ENCODE measurements at places on chromosomes 6 and 20. TPM values are rescaled to one million over a fixed set of nuclear protein-coding genes. Genes with fewer than 3 reads are reported as not detected.

DNA sequence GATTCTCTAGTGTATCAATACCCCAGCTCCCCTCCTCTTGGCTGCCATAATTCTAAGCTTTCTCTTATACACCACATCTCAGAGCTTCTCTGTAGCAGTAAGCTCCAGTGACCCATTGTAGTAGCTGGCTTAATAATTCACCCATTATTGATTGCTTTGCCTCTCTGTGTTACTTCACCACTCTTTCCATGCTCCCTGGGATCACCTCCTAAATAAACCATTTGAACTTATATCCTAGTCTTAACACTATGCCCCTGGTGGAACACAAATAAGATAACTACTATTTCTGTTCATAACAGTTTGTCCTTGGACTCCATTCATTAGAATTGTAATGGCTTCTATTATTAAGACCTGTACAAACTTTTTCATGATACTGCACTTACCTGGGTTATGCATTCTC lies 758.9 kb downstream of the KIF16B start:
- H3K27me3 ChIP-seq, result no peaks in the 10 kb centered on the region
- H3K36me3 ChIP-seq, result no peaks in the 10 kb centered on the region
- H3K4me1 ChIP-seq, result no peaks in the 10 kb centered on the region
- DNase-seq, result no peak
- no peak overlapping the region for H3K4me3 ChIP-seq

DNA sequence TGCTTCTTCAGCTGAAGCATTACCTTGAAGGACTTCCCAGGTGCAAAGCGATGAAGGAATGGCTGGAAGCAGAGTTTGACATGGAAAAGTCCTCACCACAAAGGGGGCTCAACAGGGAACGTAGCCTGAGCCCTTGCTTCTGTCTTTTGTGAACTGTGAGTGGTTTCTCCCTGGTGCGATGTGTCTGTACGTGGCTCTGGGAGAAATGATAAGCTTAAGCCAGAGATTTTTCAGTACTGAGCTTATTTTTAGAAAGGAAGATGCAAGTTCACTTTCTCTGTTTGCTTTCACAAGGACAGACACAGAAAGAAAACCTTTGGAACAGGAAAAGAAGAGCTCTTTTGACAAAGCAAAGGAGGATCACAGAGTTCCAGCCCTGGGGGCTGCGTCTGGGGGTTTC lies 79.4 kb downstream of the DACT2 start:
- no peak for DNase-seq
- no peak overlapping the region for H3K27ac ChIP-seq
- H3K36me3 ChIP-seq, result no peaks in the 10 kb centered on the region
- no peak overlapping the region for H3K4me3 ChIP-seq
- H3K4me1 ChIP-seq, result no peaks in the 10 kb centered on the region

- no peak overlapping the region for H3K4me3 ChIP-seq
- DNase-seq, result no peak
- H3K27me3 ChIP-seq, result no peaks in the 10 kb centered on the region
- H3K4me1 ChIP-seq, result peaks cover 60% of the 10 kb centered on the region
These were observed 75.7 kb downstream of the ARID1B start for GRCh38 chr6:156852858-156853216.

- H3K4me1 ChIP-seq, result no peaks in the 10 kb centered on the region
- H3K4me3 ChIP-seq, result no peak overlapping the region
- DNase-seq, result peak; percentile 37
- H3K27me3 ChIP-seq, result no peaks in the 10 kb centered on the region
- H3K36me3 ChIP-seq, result peaks cover 99% of the 10 kb centered on the region
These were observed 29.3 kb downstream of the PYGB start for GRCh38 chr20:25277051-25277801.

The PI3 gene
- total RNA-seq, result 9.2 TPM
